Stimulated activated CD4-positive, alpha-beta T cell treated with anti-CD3 and anti-CD28 coated beads, Interleukin-4, amount 100 ng/mL, for 24 hours (primary cell): ENCODE measurements at places on chromosomes 16 and 17.
A peak's percentile ranks its signal among the peaks of the same experiment; 100 is the strongest.

DNA sequence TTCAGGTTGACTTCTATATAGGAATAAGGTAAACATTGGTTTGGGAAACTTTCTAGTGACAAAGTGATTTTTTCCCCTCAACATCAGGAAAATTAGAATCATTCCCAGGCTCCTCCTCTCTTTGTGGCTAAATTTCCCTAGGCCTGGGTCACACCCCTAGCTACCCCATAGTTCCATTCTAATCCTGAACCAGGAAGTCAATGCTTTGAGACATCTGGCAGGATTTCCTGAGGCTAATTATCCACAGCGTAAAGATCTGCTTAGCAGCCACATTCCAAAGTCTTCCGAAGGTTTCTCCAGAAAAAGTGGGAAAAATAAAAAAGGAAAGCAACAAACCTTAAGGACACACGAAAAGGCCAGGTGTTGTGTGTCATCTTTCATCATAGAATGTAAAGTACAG lies 60.3 kb upstream of the CORO6 start:
- DNase-seq: no peak

GRCh38 chr17:4472286-4472685 lies 26.4 kb upstream of the SPNS2 start:
- no peak for DNase-seq

DNA sequence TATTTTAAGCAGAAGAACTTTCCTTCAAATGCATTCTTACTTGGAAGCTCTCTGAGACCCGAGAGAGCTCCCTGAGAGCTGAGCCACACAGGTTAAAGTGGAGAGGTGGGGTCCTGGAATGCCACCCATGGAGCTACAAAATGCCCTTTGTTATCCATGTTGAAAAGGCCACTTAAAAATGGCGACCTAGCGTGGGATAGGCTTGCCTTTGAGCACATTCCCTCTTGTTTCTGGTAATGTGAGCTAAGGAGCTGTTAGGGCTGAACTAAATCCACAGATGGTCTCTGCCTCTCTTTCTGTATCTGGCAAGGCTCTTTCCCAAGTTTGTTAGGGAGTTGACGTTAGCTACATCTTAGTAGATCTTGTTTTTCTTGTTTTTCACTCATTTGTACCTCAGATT lies 171.6 kb downstream of the SNX29 start:
- no peak for DNase-seq

- DNase-seq: peak; percentile 83
Observed at GRCh38 chr17:76523084-76524037, 14.1 kb downstream of the CYGB start.

DNA sequence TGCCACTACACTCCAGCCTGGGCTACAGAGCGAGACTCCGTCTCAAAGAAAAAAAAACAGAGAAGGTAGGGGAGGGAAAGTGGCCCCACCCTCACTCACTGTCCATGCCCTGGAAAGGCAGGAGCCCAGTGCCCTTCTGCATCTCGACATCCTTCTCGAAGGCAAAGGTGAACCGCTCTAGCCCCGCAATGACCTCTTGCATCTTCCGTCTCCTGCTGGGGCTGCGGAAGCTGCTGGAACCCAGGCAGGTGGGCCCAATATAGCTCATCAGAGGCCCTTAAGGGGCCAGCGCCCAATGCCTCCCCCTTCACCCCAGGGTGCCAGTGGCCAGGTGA lies at the start of gene CPSF4L:
CPSF4L (minus strand) TSS at position 264 of the 335 bp plus-strand sequence; CDS start at position 202, 62 bp downstream.
- DNase-seq: no peak

DNA sequence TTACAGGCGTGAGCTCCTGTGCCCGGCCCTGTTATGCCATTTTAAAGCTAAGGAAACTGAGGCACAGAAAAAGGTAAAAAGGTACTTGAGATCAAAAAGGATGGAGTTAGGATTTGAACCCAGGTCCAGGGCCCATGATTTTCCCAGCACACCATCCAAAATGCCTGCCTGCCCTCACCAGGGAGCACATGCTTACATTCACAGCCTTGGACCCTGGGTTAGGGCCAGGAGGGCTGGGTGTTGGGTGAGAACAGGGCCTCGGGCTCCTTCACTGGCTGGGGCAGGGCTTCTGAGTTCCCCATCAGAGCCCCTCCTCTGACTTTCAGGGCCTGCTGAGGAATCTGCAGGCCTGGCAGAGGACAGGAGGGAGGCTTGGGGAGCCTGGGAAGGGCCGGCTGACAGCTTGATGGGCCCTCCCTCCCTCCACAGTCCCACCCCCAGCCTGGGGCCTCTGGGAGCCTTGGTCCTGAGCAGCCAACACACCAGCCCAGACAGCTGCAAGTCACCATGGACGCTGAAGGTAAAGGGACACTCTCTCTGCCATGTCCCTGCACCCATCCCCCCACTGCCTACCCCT lies at the start of gene QPRT:
QPRT (plus strand) TSS at position 490 of the 577 bp plus-strand sequence; CDS start at position 508, 18 bp downstream.
- no peak for DNase-seq

- no peak for DNase-seq
Observed at GRCh38 chr16:4928227-4928626, 8.7 kb downstream of the PPL start.

DNA sequence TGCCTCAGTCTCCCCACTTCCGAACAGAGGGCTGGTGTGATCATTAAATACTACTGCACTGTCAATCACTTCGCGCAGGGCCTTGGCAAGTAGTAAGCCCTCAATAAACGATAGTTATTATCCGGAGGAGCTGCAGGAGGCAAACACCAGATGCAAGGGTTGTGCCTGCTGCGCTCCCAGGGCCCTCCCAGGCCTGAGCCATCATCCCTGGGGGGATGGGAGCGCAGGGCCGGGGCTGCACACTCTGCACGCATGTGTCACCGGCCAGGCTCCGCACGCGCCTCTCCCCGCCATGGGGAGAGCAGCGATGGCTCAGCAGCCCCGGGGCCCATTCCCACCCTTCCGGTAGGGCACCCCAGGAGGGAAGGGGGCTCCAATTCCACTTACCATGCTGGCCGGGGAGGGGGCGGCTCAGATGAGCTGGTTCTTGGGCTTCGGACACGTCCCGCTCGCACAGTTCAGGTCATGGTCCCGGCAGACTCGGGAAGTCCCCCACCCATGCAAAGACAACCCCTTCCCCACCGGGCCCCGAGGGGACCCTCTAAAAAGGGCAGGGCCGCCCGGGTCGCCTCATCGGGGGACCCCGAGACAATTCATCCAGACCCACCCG lies 681 bp downstream of the XPO6 start:
- DNase-seq: peak; percentile 80

GRCh38 chr17:48757524-48757961 lies 29.0 kb upstream of the HOXB13 start:
- DNase-seq: no peak

- DNase-seq: peak; percentile 45
Observed at GRCh38 chr16:566475-567372, at the start of gene NHLRC4. TSS of gene NHLRC4 (plus strand) at chr16:567005. CDS start at chr16:568048, 1,043 bp downstream.

DNA sequence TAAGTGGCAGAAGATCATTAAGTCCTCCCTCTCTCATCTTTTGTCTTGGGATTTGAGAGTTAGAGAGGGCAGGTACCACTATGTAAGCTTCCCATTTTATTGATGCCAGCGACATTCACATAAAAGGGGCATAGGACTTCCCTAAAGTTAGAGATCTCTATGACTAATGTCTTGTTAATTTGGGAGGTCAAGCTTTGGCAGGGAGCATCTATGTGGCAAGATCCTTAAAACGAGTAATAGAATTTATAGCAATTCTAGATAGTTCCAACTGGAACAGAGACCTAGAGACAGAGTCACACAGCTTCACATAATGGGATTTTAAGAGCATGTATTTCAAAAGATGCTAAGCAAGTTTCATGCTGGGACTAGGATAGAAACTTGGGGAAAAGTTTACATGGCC lies 308.0 kb downstream of the MAP2K6 start:
- no peak for DNase-seq

DNA sequence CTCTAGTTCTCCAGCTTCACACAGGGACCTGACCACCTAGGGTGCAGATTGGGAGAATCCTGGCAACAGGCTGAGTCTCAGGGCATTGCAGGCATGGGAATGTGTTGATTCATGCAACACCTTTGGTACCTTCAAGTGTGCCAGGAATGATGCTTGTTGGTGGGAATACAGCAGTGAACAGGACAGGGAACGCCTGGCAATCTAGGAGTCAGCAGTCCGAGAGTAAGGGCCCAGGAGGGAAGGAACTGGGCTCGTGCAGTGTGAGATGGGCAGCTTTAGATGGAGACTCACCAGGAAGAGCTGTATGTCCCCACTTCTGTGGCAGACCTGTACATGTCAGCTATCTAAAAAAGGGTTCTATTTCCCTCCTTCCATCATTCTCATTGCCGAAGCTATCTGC lies 12.0 kb upstream of the MRC2 start:
- no peak for DNase-seq

GRCh38 chr17:50279181-50279526 lies 4.9 kb downstream of the TMEM92 start:
- no peak for DNase-seq

- DNase-seq: no peak
Observed at GRCh38 chr17:80379348-80379747, 35.6 kb upstream of the ENDOV start.

- DNase-seq: no peak
Observed at GRCh38 chr17:57368637-57369336, 112.5 kb downstream of the MSI2 start.

DNA sequence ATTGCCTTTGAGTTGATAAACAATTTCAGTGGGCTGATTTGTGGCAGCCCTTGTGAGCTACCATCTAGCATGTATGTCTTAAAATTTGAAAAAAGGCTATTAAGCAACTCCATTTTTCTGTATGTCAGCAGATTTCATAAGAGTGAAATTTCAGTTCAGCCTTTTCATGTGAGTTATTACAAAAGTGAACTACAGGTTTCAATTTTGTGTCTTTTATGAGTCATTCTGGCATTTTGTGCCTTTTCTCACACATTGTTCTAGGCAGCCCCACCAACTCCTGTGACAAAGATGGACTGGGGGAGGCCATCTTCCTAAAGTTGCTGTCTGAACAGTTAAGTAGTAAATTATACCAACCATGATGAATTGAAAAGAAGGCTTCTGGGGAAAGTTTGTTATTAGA lies 52.1 kb downstream of the USP10 start:
- peak; percentile 46 for DNase-seq

DNA sequence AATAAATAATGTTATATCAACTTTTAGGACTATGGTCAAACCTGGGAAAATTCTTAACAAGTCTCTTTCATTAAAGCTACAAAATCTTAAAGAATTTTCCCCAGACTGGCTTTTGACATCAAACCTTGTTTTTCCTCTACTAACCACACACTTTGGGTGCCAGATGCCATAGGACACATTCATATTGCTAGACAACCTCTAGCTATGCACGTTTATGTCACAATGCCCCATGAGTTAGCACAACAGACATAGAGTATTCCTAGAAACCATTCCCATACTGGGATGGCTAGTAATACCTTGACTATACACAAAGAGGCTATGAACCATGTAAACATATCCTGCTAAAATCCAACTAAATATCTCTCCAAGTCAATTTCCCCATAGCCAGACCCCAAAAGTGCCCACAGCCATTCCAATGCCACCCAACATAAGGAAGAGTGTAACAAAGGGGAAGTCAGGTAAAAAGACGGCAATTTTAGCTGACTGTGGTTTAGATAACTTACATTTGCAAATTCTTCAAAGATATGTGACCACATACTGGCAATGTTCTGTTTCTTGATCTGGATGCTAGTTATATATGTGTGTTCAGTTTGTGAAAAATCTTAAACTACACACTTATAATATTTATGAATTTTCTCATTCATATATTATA lies 23.4 kb downstream of the SMURF2 start:
- DNase-seq: no peak

DNA sequence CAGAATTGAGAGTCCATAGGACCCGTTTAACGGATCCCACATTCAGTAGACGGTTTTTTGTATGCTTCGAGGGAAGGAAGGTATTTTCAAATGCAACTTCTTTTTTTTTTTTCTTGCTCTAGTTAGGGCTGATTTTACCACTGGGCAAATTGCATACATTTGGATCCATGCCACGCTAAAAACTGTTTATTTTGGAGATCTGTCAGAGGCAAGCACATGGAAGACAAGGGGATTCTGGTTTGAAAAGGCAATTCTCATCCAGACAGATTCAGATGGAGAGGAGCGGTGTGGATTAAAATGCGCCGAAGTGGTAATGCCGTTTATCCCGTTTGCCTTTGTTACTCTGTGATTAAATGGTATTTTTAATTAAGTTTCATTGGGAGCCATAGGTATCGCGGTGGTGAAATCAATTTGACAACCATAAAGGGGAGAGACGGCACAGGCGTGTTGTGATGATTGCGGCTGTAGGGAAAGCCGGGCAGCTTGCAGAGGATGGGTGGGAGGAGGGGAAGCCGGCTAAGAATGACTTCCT lies 170.4 kb downstream of the IRX3 start:
- DNase-seq: no peak

- no peak for DNase-seq
Observed at GRCh38 chr16:51818342-51818944, 667.4 kb upstream of the SALL1 start.

DNA sequence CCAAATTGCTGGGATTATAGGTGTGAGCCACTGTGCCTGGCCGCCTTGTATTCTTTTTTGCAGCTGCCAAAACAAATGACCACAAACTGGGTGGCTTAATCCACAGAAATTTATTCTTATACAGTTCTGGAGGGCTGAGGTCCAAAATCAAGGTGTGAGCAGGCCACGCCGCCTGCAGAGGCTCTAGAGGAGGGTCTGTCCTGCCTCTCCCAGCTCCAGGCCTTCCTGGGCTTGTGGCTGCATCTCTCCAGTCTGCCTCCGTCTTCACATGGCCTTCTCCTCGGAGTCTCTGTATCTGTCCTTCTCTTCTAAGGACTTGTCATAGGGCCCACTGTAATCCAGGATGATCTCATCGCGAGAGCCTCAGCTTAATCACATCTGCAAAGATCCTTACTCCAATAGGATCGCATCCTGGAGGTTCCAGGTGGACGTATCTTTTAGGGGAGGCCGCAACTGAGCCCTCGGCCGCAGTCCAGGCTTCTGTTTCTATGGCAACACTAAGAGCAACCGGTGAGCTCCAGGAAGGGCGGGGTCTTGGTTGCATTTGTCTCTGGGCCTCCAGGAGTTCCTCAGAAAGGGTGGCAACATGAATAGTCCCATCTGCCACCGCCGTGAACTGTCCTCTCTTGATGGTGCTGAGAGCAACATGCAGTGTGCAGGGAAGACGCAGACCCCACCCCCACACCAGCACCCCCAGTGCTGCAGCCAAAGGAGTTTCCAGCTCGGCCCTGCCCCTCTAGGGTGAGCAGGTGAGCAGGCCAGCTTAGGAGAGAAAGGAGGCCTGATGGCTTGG lies 29.5 kb upstream of the CREBBP start:
- DNase-seq: no peak

- no peak for DNase-seq
Observed at GRCh38 chr17:41772218-41772585, 14.3 kb downstream of the JUP start.

DNA sequence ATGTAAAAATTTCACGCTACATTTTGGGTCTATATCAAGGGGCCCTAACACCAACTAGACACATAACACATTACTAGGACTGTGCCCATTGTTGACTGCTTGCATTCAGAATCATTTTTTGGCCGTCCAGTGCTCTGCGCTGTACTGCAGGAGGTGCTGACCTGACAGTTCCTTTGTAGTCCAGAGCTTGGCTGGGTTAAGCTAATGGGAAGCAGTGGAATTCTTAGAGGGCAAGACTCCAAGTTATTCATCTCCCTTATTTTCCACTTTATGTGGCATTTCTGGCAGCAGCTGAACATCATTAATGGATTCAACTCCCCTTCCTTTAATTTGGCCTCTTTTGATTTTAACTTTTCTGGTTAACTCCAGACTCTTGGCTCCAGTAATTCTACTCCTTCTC lies 351.7 kb downstream of the CDH8 start:
- DNase-seq: no peak
